ENCODE measurements at places on chromosomes 4 and X.

GRCh38 chr4:39759569-39759968 lies 61.6 kb downstream of the UBE2K start:
- no peak for DNase-seq

- no peak for DNase-seq
Measured at GRCh38 chrX:126551725-126552312, 795 bp downstream of the DCAF12L1 start.

DNA sequence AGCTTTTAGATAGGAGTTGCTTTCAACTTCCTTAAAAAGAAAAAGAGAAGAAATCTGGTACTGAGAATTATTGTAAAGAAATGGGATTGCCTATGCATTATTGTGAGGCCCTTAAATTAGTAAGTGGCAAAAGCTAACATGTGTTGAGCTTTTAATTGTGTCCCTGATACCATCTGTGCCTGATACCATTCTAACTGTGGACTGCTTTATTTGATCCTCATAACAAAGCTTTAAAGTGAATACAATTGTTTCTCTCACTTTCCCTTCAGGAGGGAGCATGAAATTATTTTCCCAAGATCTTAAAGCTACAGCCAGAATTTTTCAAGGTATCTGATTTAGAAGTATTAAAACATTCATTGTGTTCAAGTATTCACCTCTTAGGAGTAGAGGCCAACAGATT lies 9.9 kb downstream of the KCTD8 start:
- no peak for DNase-seq

DNA sequence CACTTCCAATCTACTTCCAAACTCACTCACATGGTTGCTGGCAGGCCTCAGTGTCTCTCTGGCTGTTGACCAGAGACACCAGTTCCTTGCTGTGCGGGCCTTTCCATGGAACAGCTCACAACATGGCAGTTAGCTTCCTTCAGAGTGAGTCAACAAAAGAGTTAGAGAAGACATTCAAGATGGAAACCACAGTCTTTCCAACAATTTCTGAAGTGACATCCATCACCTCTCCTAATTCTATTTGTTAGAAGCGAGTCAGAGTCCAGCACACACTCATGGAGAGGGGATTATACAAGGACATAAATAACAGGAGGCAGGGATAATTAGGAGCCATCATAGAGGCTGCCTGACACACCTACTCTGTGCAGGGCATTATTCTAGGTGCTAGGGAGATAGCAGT lies 62.5 kb upstream of the TMEM164 start:
- no peak for DNase-seq

GRCh38 chrX:154490021-154490413 lies 412 bp downstream of the SLC10A3 start:
- DNase-seq, result peak; percentile 45

DNA sequence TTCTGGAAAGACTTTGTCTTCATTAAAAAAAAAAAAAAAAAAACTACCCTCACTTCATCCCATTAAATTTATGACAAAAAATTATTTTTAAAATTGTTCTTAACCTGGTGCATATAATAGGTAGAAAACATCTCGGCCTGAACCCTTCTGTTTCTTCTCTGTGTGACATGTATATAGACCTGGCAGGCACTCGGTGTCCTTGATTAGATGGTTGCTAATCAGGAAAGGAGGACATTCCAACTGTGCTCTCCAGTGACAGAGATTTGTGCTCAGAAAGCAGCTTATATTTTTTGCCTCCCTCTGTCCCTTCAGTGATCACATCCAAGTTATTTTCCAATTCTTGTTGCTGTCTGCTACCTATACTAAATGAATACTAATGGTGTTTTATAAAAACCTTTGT lies 355.6 kb downstream of the CBLL2 start:
- no peak for DNase-seq

GRCh38 chr4:41148292-41148691 lies 66.0 kb downstream of the APBB2 start:
- DNase-seq, result no peak

DNA sequence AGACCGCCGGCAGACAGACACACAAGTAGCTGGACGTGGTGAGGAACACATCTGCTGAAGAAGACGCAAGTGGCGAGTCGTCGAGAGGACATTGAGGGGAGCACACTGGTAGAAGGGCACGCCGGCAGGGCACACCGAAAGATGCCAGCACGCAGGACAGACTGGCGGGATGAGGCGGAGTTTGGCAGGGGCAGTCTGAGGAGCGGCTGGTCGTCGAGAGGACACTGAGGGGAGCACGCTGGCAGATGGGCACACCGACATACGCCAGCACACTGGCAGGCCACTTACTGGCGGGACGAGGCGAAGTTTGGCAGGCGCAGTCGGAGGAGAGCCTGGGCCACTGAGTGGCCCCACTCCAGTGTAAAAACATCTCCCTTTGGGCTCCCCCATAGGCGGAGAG lies 42.1 kb downstream of the RASGEF1B start:
- no peak for DNase-seq

- no peak for DNase-seq
Measured at GRCh38 chr4:4470208-4470607, 71.6 kb downstream of the STX18 start.

All from activated CD4-positive, alpha-beta T cell treated with anti-CD3 and anti-CD28 coated beads, Interleukin-2, Interleukin-6, amounts not matched to agents 100 ng/mL and 50 ng/mL, durations not matched to agents 16 hours and 8 hours (primary cell).